ENCODE measurements at places on chromosomes 11 and 22.

- DNase-seq, result no peak
Measured at GRCh38 chr11:20274031-20274430, 89.5 kb upstream of the HTATIP2 start.

DNA sequence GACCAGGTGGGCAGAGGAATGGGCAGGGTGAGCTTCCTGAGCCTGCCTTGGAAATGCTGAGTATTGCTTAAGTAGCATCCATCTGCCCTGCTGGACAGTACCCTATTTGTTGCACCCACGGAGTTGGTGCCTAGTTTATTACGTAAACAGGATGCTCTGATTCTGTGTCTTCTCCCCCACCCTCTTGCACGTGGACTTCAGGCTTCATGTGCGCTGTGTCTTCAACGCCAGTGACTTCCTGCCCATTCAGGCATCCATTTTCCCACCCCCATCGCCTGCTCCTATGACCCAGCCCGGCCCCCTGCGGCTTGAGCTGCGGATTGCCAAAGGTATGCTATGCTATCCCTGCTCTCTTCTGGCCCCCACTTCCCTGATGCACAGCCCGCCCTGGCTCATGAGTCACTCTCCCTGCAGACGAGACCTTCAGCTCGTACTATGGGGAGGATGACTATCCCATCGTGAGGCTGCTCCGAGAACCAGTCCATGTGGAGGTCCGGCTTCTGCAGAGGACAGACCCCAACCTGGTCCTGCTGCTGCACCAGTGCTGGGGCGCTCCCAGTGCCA is 5.7 kb downstream of the ZP1 start:
- peak; percentile 86 for DNase-seq

- DNase-seq, result no peak
Measured at GRCh38 chr11:119860561-119861094, 131.6 kb upstream of the NECTIN1 start.

GRCh38 chr22:19043121-19044085 is 78.8 kb downstream of the DGCR2 start:
- peak; percentile 22 for DNase-seq

GRCh38 chr11:10856689-10857458 is 979 bp downstream of the ZBED5 start:
- DNase-seq, result no peak

DNA sequence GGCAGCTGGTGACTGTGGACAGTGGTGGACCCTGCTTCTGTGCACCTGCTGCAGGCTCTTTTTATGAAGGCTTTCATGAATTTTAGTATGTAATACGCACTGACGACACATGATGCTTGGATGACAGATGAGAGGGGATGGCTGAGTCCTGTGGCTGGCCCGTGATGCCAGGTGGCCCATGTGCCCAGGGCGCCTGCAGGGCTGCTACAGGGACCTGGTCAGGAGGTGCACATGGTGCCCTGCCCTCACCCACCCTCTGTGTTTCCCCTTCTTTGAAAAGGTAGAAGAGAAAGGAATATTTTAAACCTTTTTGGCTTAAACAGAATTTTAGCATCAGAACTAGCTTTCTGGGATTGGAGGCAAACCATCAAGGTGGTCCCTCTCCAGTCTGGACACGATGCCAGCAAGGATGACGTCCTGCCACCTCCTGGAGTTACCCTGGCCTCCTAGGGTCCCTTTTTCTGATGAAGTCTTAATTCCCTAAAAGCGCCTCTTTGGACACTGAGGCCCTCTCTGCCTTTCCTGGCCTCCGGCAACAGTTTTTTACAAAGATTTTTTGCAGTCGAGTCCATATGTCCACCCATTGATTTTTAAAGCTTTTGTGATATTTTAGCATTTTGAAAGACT is 5.4 kb upstream of the RANBP1 start:
- DNase-seq, result no peak

DNA sequence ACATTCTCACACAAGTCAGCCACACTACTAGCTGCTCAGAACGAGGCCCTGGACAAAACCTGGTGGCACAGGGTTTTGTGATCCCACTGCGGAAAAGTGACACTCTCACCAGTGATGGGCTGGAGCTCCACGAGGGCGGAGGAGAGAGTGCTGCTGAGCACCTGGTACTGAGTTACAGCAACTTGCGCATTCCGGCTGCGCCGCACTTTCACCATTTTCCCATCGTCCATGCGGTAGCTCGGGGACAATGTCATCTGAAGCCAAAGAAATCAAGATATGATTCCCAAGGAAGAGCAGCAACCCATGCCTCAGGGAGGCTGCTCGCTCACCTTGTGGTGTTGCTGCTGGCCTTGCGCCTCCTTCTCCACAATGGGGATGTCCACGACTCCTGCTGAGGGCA is 6.1 kb downstream of the RPUSD4 start:
- no peak for DNase-seq

DNA sequence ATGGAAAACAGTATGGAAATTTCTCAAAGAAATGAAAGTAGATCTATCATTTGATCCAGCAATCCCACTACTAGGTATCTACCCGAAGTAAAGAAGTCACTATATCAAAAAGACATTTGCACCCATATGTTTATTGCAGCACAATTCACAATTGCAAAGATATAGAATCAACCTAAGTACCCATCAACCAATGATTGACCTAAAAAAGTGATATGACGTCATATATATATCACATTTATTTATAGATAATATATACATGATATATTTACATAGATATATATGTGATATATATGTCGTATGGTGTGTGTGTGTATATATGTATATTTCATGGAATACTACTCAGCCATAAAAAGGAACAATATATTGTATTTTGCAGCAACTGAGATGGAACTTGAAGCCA is 188.3 kb upstream of the ARHGAP42 start:
- no peak for DNase-seq

- no peak for DNase-seq
Measured at GRCh38 chr11:125960771-125961170, 14.9 kb downstream of the VSIG10L2 start.

DNA sequence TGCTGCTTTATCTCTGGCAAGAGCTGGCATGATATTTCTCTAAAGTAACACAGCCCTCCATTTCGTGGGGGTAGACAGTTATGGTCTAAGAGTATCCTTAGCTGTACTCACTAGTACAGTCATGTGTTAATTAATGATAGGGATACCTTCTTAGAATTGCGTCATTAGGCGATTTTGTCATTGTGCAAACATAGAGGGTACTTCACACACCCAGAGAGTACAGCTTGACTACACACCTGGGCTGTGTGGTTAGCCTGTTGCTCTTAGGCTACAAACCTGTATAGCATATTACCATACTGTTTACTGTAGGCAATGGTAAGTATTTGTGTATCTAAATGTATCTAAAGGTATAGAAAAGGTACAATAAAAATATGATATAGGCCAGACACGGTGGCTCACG is 17.0 kb downstream of the XRCC6 start:
- no peak for DNase-seq

DNA sequence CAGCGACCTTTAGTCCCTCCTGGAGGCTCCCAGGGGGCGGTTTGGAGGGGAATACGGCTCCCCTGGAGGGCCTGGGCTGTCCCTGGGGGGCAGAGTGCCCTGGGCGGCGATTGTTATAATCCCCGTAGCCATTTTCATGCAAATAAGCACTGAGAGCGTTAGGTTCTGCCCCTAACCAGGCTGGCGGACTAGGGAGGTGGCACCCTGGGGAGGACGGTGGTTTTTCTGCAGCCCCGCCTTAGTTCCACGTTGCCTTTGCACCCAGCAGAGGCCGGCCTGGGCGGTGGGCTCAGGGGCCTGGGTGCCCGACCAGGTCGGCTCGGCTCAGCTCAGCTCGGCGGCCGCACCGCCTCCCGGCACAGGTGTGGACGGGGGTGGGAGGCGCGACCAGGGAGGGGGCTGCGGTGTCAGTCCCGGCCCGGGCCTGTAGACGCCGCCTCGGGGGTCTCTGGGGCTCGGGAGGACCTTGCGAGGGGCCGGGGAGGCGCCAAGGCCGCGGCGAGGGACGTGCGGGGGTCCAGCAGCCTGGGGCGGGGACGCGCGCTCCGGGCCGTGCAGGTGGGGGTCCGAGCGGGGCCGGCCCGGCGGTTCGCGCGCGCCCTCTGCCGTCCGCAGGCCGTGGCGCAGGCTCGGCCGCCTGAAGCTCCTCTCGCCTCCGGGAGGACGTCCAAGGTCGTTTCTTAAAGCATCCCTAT is 2.3 kb upstream of the DUSP8 start:
- no peak for DNase-seq

GRCh38 chr11:2655834-2656622 is 43.8 kb downstream of the KCNQ1OT1 start:
- DNase-seq, result no peak

DNA sequence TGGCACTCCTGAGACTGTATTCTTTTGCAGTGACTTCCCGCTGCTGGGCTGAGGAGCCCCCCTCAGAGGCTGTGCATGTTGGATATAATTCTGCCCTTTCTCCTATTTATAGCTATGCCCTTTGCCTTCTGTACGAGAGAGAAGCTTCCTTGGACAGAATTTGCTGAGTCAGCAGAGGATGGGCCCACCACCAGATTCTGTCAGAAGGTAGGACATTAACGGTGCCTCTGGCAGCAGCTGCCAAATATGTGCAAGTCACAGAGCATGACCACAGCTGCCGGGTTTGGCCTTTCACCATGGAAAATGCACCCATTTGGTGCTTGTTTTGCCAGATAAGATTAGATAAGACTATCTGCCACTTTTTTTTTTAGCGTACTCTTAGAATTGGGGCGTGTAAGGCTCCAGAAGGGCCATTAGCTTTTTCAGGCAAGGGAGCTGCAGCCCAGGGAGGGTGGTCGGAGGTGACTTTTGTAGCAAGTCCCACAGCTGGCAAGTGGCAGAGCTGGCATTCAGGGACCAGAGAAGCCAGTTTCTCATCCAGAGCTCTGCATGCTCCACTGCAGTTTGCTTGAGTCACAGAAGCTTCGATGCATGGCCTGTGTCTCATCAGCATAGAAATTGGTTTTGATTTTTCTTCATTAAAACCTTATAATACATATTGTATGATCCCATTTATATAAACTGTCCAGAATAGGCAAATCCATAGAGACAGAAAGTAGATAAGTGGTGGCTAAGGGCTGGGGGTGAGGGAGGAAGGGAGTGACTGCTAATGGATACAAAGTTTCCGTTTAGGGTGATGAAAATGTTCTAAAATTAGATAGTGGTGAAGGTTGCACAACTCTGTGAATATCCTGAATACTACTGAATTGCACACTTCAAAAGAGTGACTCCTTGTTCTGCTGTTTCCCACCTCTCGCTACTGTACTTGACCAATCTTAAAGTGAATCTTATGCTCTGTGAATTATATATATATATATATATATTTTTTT is 15.8 kb downstream of the UPB1 start:
- no peak for DNase-seq

DNA sequence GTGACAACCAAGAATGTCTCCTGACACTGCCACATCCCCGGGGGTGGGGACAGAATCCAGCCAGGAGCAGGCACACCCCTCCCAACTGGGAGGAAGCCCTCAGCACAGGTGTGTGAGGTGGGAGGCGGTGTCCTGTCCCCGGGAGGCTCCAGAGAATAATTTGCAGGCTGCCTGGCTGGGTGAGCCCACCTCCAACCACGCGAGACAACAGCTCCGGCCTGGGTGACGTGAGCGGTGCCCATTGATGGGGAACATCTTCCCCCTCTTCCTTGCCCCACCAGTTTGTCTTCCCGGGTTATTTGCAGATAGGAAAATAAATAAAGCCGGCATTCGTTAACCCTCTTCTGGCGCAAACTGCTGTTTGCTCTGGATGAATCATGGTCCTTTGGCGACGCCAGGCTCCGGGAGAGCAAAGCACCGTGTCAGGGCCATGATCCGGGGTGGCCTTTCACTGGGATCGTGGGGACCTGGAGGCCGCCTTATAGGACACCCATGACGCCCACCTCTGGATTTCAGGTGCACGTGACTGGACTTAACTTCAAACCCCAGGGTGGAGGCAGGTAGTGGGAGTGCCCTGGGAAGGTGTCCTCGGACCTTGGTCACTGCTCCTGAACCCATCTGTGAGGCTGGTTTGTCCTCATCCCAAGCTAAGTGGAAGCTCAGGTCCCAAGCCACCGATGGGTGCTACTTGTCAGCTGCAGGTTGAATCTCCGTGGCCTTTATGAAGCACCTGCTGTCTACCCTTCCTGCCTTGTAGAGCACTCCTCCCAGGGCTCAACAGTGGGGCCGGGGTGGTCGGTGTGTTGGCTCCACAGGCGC is 13.9 kb downstream of the CCND1 start:
- DNase-seq, result no peak

DNA sequence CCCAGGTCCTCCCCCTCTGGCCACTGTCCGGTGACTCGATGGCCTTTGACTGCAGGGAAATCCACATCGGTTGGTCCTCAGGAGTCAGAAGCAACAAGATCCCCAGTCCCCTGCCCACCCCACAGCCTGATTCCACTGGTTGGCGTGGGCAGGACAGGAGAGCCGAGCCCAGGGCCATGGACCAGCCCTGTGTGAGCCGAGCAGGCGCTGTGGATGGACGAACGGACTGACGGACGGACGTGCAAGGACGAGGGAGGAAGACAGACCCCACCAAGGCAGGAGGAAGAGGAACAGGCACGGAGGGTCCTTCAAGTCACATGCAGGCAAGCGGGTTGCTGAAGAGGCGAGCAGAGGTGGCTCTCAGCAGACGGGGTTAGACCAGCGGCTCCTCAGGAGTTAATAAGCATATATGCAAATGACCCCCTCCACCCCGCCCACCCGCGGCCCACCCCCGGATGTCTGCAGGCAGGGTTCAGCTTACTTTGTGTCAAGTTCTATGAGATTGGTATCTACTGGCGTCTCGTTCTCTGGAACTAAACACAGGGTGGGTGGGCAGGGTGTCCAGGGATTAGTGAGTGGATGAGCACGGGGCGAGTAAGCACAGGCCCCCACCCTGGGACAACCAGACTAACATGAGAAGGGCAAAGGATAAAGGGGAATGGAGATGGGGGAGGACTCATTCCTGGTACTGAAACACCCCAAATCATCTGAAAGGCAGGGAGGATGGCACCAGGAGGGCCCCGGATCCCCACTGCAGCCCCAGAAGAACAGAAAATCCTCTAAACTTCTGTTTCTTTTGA is 26.8 kb downstream of the TPBGL start:
- DNase-seq, result no peak

GRCh38 chr11:67289651-67290479 is 762 bp downstream of the ANKRD13D start:
- DNase-seq, result peak; percentile 2

DNA sequence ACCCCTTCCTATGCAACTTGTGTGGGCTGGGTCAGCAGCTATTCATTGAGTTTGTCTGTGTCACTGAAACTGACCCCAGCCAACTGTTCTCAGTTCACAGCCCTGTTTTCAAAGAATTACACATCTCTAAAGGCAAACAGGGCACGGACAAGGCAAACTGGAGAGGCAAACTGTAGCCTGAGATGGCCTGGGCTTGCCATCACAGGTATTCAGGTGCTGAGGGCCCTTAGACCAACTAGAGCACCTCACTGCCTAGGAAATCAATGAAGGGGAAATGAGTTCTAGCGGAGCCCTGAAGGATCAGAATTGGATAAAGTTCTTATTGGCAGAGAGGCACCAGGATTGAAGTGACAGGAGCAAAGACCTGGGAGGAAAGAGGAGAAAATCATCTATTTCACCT is 24.0 kb downstream of the PIK3IP1 start:
- DNase-seq, result no peak

DNA sequence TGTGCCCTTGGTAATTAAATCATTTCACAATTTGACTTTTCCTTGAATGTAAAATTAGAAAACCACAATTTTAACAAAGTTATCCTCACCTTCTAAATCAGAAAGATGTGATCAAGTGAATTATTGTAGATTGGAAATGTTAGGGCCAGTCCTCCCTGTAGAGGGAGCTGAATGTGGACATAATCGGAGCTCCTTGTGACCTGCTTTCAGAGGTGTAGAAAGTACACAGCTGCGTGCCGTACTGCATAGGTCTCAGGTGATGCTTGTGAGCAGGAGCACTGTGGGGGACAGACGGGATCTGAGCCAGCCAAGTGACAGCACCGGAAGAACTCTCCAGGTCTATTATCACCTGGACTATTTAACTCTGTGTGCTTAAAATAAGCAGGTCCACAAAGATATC is 338.0 kb downstream of the AASDHPPT start:
- no peak for DNase-seq

Measured in HS-5 (cell line).